ENCODE measurements at places on chromosomes 2 and 18. TPM values are rescaled to one million over a fixed set of nuclear protein-coding genes. Genes with fewer than 3 reads are reported as not detected.

DNA sequence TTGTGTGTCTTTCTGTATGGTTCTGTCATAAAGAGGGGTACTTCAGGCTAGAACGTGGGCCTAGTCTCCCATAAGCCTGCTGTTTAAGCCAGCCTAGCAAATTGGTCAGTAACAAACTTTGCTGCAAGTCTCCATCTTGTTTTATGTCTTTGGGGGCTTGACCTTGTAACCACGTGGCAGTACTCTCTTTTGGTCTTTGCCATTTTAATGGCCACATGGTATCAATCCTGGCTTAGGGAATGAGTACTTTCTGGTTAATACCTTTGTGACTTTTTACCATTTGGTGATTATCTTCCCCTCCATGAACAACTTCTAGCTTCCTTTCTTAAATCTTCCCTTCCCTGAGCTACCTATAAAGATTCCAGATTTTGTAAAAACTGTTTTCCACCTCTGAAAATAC is 148.3 kb downstream of the GCA start:
- DNase-seq, result no peak

DNA sequence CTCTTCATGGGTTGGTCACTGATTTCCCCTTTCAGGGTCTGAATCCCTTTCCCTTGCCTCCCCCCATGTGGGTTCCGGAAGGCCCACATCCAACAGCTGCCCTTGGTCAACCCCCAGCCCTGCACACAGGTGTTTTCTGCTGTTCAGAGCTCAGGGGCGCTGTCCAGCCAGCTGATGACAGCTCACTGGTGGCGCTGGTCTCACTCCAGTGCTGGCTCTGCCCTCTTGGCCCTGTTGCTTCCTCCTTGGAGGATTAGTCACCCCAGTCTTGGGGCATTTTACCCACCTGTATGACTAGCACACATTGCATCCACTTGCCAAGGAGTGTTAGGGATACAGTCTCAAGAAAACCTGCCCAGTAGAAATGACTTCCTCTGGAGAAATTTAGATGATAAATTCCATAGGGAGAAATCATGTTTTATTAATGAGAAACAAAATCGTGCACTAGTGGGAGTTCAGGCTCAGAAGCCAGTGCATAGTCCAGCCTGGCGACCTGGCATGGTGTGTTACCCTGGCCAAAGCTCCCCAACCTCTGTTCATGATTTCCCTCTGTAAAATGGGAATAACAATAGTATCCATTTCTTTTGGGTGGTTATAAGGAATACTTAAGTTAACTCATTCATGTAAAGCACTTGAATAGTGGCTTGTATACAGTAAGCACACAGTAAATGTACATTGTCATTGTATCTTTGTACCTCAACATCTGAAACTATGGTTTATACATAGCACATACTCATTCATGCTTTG is 21.6 kb downstream of the CRIM1 start:
- DNase-seq, result no peak

DNA sequence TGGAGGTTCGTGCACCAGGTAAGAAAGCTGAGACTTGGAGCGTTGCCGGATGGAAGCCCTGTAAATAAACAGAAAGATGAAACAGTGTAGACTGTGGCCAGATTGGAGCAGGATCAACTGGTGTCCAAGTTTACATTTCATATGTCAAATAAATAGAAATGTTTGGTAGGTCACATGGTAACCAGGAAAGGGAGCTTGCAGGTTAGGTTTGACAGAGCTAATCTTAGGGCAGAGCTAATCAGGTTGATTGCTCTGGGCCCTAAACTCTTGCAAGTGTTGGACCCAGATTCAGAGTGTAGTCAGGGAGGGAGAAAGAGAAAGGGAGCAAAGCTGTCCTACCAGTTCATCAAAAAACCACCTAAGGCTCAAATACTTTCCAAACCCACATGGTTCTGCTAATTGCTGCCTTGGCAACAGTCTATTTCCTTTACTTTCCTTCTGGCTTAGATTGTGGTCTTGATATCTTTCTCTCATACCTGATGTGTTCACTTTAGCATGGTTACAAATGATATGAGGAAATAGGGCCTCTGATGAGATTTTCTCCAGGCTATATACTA is 63.2 kb downstream of the G6PC2 start:
- no peak for DNase-seq

DNA sequence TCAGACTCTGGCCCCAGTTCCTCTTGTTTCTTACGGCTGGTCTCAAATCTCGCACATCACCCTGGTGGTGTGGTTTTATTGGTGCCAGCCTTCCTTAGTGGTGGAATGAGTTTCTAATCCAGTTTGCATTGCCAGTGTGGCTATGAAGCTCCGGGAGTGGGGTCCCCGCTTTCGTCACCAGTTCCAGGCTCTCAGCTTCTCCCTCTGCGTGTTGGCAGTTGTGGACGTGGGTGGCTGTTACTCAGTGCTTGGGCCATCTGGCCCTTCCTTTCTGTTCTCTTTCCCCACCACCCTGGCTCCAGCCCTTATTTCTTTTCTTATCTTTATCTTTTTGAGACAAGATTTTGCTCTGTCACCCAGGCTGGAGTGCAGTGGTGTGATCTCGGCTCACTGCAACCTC is 30.1 kb downstream of the EFR3B start:
- DNase-seq, result no peak

DNA sequence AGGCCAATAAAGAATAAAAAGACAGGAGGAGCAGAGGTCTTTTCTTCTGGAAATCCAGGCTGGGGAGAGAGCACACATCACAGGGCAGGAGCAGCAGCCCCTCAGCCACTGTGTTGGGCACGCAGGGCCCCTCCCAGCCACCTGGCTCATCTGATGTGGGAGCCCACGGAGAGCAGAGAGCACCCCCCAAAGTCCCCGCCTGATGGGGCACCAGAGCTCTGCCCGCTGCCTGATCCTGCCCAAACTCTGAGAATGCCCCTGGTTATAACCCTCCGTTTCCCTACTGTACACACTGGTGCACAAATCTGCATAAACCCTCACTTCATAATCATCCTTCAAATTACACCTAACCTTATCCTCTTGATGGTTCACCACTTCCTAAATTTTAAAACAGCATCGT is 111.3 kb downstream of the HDAC4 start:
- DNase-seq, result no peak

DNA sequence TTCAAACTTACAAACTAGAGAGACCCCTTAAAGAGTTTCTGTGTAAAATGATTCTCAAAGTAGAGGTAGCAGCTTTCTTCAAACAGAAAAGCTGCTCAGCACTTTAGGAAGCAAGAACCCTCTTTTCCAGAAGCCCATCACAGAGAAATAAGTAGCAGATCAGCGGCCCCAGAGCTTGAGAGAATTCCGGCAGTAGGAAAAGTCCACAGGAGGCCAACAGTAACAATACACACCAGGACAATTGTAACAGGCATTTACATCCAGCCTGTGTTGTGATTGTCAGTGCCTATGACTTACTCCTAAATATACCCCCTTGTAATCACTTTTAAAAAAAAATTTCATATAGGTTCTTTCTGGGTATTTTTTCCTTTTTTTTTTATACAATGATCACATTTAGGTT is 161.4 kb upstream of the ACVR2A start:
- DNase-seq, result no peak

DNA sequence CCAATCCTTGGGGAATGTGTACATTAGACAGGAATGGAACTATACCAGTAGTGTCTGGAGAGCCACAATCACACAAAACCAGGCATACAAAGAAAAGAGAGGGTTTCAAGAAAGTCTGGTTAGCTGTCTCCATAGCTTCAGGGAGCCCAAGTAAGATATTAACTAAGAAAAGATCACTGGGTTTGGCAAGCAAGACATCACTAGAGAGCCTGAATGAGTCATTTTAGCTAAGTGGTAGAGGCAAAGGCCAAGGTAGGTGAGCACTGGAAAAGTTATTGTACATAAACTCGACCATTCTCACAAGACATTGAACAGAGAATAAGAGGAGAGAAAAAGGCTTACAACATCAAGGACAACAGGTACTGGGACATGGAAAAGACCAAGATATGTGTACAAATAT is 143.8 kb upstream of the ARL4C start:
- DNase-seq, result no peak

DNA sequence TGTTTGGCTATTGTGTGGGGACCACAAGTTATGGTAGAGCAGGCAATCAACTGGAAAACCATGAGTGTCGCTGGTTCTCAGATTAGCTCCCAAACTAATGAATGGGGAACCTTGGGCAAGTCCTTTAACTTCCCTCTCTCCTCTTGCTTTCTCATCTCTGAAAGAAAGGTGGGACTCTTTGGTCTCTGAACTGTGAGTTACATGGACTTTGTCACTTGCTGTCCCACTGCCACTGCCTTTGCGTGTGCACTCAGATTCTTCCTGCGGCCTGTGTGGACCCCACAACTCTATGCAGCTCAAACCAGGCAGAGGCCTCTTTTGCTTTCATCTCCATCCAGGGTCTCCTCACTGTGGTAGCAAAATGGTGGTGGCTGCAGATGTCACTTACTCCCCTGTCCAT is 86.7 kb downstream of the RNF144A start:
- DNase-seq, result no peak

Gene KLHL14
- total RNA-seq, result not detected

Gene GPBAR1
- 1.1 TPM for total RNA-seq

Gene GALR1
- not detected for total RNA-seq

Measured in myocyte (in vitro differentiated cells).